Left lung (tissue), 14 donors: ENCODE measurements at places on chromosomes 1 and 21. TPM values are rescaled to one million over a fixed set of nuclear protein-coding genes. Genes with fewer than 3 reads are reported as not detected.

DNA sequence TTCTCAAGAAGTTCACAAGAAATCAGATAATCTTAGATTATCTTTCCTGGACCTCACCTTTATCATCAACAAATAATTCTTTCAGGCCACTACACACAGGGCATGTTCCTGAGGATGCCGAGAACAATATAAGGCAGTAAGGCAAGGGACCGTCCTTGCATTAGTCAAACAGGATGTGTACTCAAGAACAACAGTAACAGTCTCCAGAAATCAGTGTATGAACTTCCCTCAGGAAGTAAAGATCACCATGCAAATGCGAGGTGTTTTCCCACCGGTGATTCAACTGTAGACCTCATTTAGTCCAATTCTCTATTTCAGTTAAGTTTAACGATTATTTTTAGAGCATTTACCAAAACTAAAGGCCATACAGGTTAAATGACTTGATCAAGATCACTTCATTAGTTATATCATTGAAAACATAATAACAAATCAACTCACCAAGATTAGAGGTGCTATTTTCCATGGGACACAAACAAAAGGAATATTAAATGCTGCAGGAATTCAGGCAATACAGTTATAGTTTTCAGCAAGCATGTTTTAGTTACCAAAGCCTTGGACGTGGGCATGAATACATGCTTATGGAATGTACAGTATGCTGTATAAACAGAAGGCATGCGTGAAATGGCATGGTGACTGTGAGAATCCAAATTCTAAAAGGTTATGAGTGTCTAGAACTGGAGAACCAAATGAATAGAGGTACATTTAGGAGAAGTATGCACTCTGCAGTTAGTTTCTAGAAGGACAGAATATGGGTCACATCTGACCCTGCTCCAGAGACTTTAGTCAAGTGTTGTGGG is 145.2 kb downstream of the TNR start:
- no peak for DNase-seq

DNA sequence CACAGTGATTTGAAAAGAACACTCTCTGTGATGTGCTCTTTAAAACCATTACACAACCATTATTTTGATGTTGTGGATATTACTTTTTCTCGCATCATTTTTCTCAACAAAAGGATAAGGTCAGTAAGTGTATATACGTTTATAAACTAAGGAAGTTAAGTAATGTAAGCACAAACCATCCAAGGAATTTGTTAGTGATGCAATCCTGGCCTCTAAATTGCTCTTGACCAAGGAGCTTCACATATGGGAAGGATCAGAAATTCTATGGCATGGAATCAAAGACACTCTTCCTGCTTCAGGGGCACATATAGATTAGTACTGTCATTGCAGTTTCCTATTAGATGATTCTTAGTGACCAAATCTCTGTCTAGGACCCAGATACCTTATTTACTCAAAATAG is 3.6 kb upstream of the PPP2R5A start:
- DNase-seq: no peak

GRCh38 chr1:102942324-102942723 is 166.0 kb downstream of the COL11A1 start:
- DNase-seq: no peak

GRCh38 chr1:171740987-171741871 is 636 bp downstream of the VAMP4 start:
- DNase-seq: peak; percentile 44

GRCh38 chr1:35807614-35808449 is at the start of gene AGO4:
AGO4 (plus strand) TSS chr1:35808016; CDS start chr1:35808417, 401 bp downstream.
- DNase-seq: peak; percentile 56

DNA sequence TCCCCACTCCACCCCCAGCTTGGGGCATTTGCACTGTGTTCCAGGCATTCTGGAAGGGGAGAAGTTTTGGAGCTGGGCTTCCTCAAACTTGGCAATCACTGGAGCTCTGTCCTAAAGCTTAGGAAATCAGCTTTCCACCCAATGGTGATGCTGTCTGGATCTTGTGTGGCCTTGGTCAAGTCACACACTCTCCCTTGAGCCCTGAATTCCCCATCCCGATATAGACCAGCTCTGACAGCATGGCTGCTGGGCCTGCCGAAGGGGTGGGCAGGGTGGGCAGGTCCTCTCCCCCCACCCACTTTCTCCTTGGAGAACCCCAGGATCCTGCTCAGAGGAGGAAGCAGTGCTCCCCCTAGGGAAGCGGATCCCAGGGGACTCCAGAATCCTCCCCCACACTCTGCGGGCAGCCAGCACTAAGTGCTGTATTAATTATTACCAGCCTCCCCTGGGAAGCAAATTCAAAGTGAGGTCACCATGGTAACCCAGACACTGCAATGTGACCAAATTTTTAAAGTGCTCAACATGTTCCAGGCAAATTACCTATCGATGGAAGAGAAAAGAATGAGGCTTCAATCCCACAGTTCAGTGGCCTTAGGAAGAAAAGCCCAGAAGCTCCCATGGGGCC is 21.3 kb upstream of the LDLRAP1 start:
- no peak for DNase-seq

DNA sequence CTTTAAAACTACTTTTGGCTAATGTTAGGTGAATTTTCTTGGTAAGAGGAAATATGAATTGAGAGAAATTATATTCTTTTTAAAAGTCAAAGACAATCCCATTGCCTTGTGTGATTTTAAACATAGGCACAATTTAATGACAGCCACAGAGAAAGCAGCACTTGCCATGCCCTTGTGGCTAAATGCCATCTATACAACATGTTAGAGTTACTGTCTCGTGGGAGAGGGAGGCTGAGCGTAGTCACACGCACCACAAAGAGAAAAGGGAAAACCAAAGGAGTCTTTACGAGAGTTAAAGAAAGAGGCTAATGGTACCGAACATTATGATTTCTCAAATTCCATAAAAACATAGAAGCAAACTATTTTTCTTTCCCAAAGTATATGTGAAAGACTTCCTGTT is 537.9 kb downstream of the PTPRC start:
- no peak for DNase-seq

- DNase-seq: no peak
These were observed 5.5 kb downstream of the SH2D2A start for GRCh38 chr1:156811168-156811567.

GRCh38 chr1:84884671-84885389 is 8.2 kb downstream of the LPAR3 start:
- no peak for DNase-seq

- DNase-seq: no peak
These were observed 11.1 kb upstream of the DDOST start for GRCh38 chr1:20672265-20672632.

DNA sequence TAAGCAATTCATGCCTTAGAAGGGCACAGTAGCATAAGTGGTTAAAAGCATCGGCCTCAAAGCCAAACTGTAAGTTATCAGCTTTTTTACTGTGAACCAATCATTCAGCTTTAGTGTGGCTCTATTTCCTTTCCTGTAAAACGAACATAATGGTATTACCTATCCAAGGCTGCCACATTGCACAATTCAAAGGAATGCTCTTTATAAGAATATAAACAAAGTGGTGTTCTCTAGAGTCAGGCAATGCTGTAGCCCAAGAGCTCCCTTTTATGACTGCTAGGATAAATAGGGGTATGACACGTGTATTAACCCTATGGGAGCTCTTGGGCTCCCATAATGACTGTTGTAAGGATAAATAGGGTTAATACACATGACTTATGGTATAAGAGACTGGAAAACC is 25.4 kb downstream of the INTS7 start:
- DNase-seq: no peak

DNA sequence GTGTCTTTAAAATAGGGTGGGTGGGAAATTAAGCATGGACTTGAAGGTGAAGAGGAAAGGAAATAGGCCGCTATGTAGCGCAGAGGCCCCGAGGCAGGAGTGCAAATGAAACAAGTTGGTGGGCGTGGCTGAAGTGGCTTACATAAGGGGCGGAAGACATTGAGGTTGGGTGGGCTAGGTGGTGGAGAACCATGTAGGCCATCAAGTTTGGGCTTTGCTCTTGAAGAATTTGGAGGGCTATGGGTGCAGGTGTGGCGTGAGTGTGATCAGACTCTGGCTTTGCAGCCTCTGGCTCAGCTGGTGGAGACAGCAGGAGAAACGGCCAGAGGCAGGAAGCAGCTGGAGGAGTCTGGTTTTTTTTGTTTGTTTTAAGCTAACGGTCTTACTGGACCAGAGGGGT is 6.7 kb downstream of the SLFNL1 start:
- no peak for DNase-seq

GRCh38 chr1:224380003-224380402 is 23.3 kb downstream of the CNIH4 start:
- DNase-seq: peak; percentile 37

DNA sequence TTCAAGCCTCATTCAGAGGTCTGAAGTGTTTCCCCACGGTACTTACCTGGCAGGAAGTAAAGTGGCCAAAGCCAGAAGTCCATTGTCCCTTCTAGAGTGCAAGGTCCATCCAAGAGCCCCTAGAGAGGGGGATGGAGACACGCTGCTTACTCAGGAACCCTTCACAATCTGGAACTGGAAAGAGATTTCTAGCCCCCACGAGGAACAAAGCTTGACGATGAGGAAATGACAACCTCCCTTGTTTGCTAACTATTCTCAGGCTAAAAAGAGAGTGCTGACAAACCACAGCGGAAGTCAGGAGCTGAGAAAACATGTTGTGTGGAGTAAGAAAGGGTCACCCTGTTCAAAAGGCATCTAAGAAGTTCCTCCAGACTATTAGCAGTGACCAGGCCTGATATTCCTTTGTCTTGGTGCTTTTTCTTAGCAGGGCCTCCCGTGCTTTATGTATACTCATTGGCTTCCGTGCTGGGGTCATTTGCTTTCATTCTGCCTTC is at the start of gene FCMR:
Gene FCMR (minus strand): TSS at position 170 of the 494 bp plus-strand sequence. CDS start 87 bp downstream, at position 83.
- DNase-seq: peak; percentile 26

DNA sequence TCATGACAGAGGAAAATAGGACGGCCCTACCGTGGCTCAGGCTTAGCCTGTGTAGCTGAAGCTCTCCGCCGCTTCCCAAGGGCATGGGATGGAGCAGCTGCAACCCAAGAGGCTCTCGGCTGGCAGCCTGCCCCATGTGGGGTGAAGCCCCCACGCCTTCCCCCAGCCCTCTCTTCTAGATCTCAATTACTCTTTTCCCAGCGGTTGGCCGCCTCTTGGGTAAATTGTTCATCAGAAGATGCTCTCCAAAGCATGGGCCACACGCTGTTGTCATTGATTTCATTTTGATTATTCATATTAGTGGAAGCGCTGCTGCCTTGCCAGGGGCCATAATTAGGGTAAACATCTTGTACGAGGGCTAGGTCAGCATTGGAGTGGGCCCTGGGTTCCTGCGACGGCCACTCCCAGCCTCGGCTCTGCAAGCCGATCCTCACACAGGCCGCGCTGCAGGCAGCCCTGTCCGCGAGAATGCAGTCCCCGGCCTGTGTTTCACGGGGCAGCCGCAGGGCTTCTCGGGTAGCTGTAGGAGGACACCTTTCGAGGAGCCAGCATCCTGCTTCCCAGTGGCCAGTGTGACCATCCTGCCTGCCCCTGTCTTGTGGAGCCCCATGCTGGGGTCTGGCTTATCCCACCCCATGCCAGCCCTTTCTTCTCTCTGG is 114.4 kb upstream of the VAMP3 start:
- DNase-seq: no peak

GRCh38 chr21:38905752-38906151 is 100.0 kb downstream of the ETS2 start:
- DNase-seq: no peak

DNA sequence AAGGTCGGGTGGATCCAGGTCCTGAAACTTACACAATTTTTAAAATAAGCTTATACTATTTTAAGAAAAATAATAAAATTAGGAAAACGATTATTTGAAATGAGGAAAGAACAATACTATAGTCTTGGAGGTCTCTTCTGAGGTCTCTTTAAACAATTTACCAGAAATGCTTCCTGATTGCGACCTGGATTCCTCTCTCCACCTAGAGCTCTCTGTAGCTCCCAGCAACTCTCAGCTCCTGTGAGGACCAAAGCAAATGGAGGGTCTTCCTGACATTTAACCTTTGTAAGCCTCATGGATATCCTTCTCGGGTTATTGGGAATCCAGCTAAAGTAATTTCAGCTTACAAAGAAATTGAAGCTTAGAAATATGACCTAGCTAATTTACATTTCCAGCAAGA is 886 bp downstream of the BTBD8 start:
- no peak for DNase-seq

- DNase-seq: no peak
These were observed 23.5 kb downstream of the SMYD3 start for GRCh38 chr1:246483569-246483933.

DNA sequence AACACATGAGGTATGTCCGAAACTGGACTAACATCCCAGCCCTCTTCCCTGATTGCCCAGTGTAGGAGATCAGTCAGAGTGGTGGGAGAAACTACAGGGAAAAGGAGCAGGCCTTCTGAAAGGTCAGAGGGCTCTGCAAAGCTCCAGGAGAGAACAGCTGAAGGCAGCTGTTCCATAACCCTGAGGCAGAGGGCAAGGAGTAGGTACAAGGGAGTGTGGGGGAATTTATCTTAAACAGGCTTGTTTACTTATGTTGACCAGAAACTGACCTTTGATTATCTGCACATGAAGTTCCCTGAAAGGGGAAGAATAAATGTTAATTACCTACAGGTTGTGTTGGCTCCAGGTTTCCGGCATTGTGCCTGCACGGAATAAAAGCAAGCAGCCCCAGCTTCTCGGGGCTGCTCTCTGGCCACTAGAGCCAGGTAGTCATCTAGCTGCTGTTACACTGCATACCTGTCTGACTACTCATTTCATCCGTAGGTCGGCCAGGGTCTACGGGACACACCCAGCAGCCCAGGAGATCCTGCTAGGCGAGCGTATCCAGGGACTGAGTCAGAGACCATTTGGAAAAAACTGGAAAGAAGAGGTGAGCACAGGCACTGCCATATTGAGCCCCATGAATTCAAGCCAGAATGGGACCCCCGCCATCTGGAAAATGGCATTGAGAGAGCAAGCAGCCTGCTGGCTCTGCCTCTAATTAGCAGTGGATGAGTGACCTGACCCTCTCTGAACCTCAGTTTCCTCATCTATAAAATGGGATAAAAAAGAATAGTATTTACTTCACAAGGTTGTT is 14.9 kb upstream of the PAQR7 start:
- no peak for DNase-seq

- no peak for DNase-seq
These were observed 78.9 kb downstream of the CAMTA1 start for GRCh38 chr1:6864166-6864565.

- DNase-seq: peak; percentile 96
These were observed 671 bp downstream of the OMA1 start for GRCh38 chr1:58545591-58546519.

DNA sequence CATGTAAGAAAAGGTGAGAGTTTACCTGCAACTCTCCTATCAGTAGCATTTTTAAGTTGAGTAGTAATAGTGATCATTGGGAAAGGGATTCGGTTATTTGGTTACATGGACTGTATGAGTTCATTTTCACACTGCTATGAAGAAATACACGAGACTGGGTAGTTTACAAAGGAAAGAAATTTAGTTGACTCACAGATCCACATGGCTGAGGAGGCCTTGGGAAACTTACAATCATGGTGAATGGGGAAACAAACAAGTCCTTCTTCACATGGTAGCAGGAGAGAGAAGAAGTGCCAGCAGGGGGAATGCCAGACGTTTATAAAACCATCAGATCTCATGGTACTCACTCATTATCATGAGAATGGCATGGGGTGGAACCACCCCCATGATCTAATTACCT is 59.3 kb upstream of the FBXO28 start:
- DNase-seq: no peak

The RAB7B gene
- total RNA-seq: 14.2 TPM

The NUP210L gene
- 0.26 TPM for total RNA-seq

The AVPR1B gene
- not detected for total RNA-seq

The C1orf56 gene
- 6.1 TPM for total RNA-seq

The DHCR24 gene
- 741 TPM for total RNA-seq

The FBLIM1 gene
- 57.1 TPM for total RNA-seq

The ELAVL4 gene
- total RNA-seq: not detected

The TMEM51 gene
- 17.9 TPM for total RNA-seq

The CSF3R gene
- 63.8 TPM for total RNA-seq

The CYP4B1 gene
- 417 TPM for total RNA-seq

The SH2D2A gene
- 4.4 TPM for total RNA-seq

The FMOD gene
- 36.6 TPM for total RNA-seq

The PROK1 gene
- not detected for total RNA-seq
